Left renal pelvis (tissue), 4 donors: ENCODE measurements at places on chromosomes 11 and 22.

GRCh38 chr11:106925245-106925644 lies 93.0 kb downstream of the GUCY1A2 start:
- no peak for DNase-seq

GRCh38 chr22:35540595-35541253 lies at the start of gene RASD2:
RASD2 (plus strand) TSS chr22:35540831; CDS start chr22:35546810, 5,979 bp downstream.
- no peak for DNase-seq

- DNase-seq: no peak
Observed at GRCh38 chr22:44944883-44945601, 64.8 kb downstream of the PHF21B start.

GRCh38 chr11:44498089-44498871 lies 67.2 kb upstream of the CD82 start:
- peak; percentile 63 for DNase-seq

- DNase-seq: no peak
Observed at GRCh38 chr22:50305393-50305922, 2.0 kb downstream of the PLXNB2 start.

GRCh38 chr11:20022363-20023081 lies 137.8 kb downstream of the DBX1 start:
- no peak for DNase-seq

- DNase-seq: no peak
Observed at GRCh38 chr11:125976156-125976555, 30.3 kb downstream of the VSIG10L2 start.

GRCh38 chr11:207863-208180 lies 314 bp downstream of the RIC8A start:
- DNase-seq: no peak

DNA sequence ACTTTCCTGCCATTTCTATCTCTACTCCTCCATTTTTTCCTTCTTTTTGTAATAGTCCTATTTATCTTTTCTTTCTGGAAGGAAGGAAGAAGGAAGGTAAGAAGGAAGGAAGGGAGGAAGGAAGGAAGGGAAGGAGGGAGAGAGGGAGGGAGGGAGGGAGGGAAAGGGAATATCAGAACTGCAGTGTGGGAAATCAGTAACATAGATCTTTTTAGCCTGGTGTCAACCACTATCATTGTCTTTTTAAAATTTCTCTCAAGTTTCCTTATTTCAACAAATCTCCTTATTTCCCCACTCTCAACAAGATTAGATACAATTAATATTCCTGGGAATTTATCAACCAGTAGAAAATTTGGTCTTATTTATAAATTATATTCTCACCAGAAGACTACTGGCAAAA lies 33.7 kb downstream of the OR52E1 start:
- no peak for DNase-seq

DNA sequence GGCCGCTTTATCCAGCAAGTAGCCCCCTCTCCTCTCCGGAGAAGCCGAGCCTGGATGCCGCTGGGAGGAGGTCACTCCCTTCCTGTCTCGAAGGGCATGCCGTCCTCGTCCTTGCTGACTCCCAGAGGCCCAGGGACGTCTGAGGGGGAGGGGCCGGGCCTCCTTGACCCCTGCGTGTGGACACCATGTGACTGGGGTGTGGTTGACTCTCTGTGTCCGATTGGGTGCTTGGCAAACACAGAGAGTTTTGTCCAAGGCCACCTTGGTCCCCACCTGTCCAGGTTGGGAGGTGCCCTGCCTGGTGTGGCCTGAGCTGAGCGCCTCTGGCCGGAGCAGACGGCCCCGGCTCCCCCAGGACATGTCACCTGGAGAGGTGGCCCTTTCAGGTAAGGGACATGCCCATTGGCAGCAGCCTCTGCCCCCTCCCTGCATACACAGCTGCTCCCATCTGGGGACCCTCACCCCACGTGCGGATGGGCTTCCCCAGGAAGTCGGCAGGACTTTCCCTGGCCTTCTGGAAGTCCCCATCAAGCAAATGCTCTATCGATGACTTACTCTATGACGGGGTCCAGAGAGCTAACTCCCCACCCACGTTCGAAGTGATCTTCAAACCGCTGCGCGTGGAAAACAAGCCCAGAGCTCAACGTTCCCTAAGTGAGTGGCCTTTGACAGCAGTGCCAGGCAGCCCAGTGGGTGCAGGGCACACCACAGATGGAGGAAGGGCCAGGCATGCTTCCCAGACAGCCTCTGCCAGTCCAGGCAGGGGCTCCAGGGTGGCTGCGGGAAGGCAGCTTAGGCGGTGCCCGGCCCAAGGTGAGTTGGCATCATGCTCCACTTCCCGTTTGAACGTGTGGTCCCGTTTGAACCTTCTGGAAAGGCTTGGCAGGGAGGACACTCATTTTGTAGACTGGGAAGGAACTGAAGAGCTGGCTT lies at the start of gene SMIM38:
Gene SMIM38 (plus strand): TSS at position 634 of the 933 bp plus-strand sequence. CDS start 1,912 bp downstream, outside the sequence.
- DNase-seq: no peak

DNA sequence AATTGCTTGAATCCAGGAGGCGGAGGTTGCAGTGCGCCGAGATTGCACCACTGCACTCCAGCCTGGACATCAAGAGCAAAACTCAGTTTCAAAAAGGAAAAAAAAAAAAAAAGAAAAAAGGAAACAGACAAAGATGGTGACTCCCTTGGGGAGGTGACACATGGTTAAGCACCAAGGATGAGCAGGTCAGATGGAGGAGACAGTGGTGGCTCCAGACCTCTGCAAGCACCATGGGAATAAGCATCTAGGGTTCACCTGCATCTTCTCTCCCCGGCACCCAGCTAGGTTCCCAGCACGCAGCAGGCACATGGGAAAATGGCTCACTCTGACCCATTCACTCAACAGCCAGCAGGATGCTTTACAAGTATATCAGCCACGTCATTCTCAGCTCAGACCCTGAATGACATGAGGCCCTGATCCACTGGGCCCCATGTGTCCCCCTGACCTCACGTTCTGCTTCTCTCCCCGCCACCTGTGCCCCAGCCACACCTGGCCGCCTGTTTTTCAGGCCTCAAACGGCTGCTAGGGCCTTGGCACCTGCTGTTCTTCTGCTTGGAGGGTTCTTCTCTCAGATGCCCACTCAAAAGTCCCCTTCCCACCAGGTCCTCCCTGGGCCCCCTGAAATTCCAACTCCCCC lies 24.2 kb downstream of the A4GALT start:
- no peak for DNase-seq

- DNase-seq: no peak
Observed at GRCh38 chr11:13465909-13466371, 2.9 kb upstream of the BTBD10 start.

- no peak for DNase-seq
Observed at GRCh38 chr22:18042685-18043084, 18.3 kb upstream of the MICAL3 start.

DNA sequence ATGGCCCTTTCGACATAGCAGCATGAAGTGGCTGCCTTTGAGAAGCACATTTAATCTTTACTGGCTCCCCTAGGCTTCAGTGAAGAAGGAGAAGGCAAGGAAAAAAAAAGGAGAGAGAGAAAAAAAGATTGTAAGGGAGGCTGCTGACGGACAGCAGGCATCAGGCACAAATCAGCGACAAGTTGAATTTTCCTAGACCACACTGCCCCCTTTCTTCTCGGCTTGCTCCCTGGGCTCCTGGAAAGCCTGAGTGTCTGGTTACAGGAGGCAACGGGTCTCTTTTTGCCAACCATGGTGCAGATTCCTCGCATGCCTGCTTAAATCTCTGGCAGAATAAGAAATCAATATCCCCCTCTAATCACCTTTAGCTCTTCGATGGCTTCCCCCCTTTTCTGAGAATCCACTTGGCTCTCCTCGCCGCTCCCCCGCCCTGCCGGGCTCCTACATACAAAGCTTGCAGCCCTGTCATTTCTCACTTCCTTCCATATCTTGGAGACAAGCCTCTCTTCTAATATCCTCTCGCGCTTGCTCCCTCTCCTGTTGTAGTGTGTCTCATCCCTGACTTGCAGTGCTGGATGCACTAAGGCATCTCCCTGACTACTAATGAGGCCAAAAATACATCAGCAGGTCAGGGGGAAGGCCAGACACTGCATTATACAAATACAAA lies 14.3 kb downstream of the BLID start:
- DNase-seq: peak; percentile 82

DNA sequence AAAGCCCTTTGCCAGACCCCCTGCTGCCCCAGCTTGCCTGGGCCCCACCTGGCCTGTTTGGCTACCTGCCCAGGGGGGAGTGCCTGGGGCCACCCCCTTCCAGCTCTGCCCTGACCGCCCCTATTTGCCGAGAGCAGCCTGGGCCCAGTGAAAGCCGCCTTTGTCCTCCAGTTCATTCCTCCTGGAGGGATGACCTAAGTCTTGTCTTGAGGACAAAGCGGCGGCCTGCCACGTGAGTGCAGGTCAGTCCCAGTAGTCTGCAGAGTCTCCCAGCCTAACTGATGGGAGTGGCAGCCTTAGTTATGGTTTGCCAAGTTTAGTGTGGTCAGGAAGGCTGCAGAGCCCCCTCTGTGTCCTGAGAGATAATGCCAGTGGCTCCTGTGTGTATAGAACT lies 115.9 kb upstream of the CRYBB3 start:
- DNase-seq: no peak

DNA sequence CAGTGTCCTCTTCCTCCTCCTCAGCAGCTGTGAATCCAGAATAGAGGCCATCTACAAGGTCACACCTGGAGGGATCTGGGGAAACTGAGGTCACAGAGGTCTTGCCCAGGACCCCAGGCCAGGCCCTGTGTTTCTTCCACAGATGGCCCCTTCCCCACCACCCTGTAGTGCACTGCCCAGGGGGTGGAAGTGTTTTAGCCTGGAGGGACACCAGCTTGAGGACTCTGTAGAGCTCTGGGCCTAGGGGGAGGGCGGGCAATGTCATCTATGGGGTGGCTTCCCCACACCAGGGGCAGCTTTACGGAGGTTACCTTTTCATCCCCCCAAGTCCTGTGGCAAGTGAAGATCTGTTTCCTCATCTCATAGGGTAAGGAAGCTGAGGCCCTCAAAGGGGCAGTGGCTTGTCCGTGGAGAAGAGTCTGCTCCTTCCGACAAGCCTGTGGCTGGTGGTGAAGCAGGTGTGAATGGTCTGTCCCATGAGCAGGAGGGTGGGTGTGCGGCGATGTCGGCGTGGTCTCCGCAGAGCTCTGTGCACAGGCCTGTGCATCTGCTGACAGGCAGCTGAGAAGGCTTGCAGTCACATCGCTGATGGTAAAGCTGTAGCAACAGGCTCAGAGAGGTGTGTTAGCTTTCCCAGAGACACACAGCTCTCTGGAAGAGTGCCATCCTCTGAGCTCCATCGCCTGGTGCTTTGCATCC lies 74.1 kb upstream of the WNT7B start:
- no peak for DNase-seq

DNA sequence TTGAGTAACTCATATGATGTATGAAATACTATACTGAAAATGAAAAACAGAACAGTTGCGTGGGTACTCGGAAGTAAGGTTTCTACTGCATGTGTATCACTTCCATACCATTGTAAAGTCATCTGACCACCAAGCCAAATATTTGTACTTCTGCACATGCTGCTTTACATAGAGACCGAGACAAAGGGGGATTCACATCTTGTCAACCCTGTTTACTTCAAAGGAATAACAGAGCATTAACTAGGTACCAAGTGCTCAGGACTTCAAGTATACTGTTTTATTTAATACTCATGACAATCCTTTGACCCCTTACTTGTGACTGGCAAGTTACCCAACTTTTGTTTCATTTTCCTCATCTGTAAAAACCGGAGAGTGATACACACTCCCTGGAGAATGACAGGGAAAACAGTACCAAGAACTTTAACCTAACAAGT lies 9.9 kb downstream of the MAPK1 start:
- no peak for DNase-seq

DNA sequence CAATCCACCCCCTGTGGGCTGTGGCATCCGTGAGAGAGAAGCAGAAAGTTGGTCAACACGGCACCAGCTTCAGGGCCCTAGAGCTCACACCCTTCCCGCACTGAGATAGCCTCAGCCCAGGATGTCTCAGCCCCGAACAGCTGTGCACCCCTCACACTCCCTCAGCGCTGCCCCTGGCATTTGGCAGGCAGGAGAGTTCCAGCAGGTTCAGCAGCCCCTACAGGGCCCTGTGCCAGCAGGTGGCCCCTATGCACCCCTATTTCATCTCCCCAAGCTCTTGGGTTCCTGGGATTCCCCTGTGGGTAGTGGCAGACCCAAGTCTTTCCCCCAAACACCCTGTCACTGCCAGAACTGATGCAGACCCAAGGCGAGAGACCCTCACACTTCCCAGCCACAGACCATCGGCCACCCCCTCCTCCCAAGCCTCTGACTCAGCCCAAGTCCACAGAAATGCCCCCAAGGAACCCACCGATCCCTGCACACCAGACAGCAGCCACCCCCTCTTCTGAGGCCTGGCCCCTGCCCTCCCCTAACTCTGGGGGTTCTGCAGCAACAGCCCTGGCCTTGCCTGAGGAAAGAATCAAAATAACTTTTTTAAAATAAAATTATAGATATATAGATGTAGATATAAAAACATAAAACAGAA lies 183.6 kb downstream of the IGLL1 start:
- no peak for DNase-seq

- no peak for DNase-seq
Observed at GRCh38 chr11:100682247-100682969, 4.7 kb upstream of the ARHGAP42 start.

DNA sequence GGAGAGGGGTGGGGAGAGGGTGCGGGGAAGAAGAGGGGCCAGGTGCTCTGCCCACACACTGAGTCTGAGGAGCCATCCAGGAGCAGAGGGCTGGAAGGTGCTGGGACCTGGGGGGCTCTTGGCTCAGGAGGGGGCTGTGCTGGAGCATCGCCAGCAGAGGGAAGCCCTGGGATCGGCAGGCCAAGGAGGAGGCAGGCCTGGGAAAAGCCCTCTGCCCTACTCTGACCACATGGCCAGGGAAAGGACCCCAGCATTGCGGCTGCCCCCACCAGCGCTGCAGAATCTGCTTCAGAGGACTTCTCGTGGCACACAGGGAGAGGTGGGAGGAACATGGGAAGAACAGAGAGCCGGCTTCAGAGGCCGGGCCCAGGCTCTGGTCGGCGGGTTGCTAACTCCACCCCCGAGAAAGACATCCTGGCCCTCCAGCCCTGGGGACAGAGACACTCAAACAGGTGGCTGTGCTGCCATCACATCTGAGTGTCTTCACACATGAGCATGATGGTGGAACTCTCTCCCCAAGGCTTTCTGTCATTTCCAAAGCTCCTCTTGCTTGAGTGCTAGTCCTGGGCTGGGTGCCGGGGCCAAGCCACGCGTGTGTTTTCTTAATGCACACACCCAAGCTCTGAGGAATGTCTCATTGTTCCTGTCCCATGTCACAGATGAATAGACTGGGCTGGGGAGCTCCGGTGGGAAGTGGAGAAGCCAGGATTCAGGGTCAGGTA lies 1378.0 kb downstream of the BRD1 start:
- DNase-seq: no peak

- no peak for DNase-seq
Observed at GRCh38 chr22:50276143-50276542, 6.0 kb upstream of the MAPK11 start.

GRCh38 chr22:41636467-41636866 lies 15.4 kb downstream of the XRCC6 start:
- DNase-seq: no peak

- no peak for DNase-seq
Observed at GRCh38 chr11:103928802-103929161, 107.7 kb upstream of the DDI1 start.

DNA sequence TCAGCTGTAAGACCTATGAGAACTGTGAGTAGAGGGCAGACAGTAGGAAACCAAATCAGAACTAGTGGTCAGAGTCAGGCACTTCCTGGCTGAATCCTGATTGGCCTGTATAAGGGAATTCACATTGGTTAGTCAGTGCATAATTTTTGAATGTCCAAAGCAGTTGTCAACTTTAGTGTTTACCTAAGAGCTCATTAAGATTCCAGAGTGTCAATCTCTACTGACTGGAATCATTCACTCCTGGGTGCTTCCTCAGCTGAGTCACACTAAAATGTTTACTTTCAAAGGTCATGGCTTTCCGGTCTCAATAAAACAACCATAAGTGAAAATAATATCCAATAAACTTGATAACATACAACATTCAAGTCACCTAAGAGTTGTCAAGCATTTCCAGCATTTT lies 306.1 kb downstream of the C11orf87 start:
- DNase-seq: no peak
